NCI-H1436 (cell line): ENCODE measurements at places on chromosomes 16 and 17.

DNA sequence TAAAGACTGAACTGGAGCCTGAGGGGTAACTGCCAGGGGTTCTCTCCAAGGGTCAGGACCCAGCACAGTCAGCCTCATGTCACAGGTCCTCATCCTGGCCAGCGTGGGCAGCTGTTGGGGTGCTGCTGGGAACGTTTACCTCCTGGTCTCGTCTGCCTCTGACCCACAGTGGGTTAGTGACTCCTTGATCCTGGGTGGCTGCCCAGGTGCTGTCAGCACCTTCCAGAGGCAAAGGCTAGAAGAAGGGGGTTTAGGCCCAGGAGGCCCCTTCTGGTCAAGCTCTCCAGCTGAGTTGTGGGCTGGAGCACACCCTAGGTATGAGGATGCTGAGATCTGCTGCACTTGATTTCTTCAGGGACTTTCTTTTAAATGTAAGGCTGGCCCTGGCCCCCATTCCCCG is 30.3 kb downstream of the AKAP1 start:
- no peak for DNase-seq

DNA sequence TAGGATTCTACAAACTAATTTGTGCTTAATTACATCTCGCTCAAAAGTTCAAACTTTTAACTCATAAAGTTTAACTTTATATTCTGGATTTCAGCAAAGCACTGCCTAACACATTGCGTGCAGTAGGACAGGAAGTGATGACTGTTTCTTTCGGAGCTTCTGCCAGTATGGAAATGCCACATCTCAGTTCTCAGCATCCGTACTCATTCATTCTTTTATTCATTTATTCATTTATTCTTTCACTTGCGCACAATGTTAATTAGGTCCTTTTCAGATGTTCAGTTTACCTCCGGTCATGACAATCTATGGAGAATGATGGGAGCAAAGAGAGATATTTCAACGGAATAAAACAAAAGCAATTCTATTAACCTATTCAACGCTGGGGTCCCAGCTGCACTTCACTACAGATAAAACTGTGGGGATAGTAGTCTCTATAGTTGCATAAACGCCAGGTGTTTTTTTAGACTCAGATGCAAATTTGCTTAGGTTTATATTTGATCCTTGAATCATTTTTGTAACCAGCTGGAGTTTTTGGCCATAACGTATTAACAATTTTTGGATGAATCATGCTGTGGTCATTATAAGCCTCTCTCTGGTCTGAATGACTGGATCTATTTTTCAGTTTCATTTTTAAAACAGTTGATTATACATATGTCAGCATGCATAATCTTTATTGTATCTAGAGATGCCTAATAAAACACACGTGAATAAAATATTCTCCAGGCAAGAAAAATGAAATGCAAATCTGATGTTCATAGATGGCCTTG is 143.9 kb downstream of the KCNJ2 start:
- no peak for DNase-seq

DNA sequence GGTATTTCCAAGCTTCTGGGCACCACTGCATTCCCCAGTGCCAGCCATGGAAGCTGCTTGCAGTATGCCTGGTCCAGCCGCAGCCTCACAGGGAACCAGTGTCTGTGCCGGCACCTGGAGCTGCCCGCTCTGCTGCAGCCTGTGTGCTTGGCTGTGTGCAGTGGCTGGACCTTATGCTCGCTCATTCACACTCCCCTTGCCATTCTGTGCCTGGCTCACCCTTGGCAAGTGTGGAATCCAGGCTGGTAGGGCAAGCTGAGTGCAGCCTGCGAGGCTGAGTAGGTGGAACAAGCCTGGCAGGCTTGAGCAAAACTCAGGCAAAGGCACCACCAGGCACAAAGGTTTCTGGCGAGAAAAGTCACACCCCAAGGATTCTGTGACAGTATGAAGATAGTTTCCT is 144.0 kb downstream of the MYO1D start:
- DNase-seq = no peak

DNA sequence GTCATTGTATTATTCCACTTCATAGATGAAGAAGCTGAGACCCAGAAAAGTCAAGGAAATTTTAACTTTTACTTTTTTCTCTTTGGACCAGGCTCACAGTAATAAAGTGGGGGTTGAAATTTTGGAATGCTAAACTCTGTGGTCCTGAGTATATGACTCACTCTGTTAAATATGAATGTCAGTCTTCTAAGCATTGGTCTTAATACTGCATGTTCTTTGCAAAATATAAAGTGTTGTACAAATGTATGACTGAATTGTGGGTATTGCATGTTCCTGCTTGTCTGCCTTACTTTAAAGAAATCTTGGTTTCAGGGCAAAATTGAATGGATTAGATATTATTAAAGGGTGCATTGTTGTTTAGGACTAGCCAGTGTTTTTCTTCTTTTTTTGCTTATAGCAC is 950.8 kb upstream of the GOT2 start:
- DNase-seq = no peak

- DNase-seq = peak; percentile 81
These were observed 97.7 kb downstream of the CBLN1 start for GRCh38 chr16:49183911-49184310.

- DNase-seq = no peak
These were observed 3.7 kb upstream of the USP32 start for GRCh38 chr17:60395508-60396065.

DNA sequence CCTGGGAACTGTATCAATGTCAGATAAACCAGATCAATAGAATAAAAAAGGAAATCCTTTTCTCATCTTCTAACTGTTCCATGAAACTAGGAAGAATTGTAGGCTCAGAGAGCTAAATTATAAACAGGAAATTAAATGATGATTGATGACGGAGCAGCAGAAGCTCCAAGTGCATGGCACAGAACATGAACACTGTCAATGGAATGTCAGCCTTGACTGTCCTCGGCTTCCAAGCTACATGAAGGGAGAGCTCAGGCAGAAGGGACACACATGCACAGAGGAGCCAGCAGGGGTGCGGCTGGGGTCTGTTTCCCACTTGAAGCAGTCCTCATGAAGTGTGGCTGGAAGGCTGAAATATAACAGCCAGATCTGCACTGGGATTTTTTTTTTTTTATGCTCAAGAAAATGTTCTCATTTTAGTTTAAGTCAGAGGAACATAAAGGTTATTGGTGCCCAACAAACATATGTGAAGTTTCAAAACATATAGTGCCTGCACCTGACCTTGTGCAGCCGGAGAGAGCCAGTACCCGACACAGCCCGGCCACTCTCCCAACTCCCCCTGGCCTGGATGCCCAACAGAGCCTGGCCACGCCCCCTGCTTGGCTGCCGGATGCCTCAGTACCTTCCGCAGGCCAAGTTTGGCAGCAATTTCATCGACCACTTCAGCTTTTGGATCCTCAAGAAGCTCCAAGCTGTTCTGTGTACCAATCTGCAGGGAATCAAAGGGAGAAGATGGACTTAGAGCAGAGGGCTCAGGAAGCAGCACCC is 37.0 kb downstream of the NPLOC4 start:
- DNase-seq = no peak

- DNase-seq = peak; percentile 53
These were observed 474.4 kb downstream of the SLC39A11 start for GRCh38 chr17:72618001-72618509.

DNA sequence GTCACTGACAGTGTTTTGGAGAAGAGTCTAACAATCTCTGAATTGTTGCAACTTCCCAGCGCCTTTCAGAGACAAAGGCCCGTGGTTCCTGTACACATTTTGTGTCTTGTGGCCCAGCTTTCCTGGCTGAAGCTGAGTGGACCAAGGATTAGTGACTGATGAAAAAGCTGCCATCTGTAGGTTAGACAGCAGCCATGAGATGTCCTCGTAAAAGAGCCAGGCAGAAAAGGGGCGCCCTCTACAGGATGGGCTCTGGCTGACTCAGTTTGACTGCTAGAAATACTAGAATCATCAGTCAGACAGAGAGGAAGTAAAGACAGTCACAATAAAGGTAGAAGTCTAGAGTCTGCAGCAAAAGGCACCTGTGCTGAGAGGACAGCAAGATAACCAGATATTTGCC is 26.5 kb upstream of the NF1 start:
- no peak for DNase-seq

- peak; percentile 78 for DNase-seq
These were observed at the start of gene SMURF2 for GRCh38 chr17:64661976-64662773. Gene SMURF2 (minus strand): TSS chr17:64662307. CDS start chr17:64661880, 427 bp downstream.

- no peak for DNase-seq
These were observed 14.7 kb downstream of the PEMT start for GRCh38 chr17:17576772-17577234.

GRCh38 chr16:31529108-31529936 is 1.6 kb downstream of the AHSP start:
- no peak for DNase-seq

GRCh38 chr16:6189216-6189615 is 1091.6 kb upstream of the EEF2KMT start:
- DNase-seq = no peak

GRCh38 chr17:15654886-15655561 is 29.1 kb downstream of the TRIM16 start:
- DNase-seq = no peak

DNA sequence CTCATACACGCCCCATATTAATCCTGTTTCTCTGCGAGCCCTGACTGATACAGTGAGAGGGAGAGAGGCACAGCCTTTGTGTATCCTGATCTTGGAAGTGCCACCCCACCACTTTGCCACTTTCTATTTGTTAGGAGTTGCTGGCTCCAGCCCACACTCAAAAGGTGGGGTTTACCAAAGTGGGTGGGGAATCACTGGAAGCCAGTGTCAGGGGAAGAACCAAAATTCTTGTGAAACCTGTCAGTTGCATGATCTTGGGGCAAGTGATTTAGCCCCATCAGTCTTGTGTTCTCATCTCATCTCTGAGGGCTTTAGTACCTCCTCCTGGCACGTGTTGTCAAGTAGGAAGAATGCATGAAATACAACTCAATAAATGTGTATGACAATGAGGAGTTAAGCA is 119.5 kb downstream of the SOX9 start:
- no peak for DNase-seq

GRCh38 chr16:921321-921905 is 49.4 kb downstream of the LMF1 start:
- no peak for DNase-seq

- DNase-seq = no peak
These were observed 22.6 kb upstream of the KIFC3 start for GRCh38 chr16:57824888-57825287.

GRCh38 chr16:5298202-5298601 is 200.6 kb upstream of the EEF2KMT start:
- DNase-seq = no peak

DNA sequence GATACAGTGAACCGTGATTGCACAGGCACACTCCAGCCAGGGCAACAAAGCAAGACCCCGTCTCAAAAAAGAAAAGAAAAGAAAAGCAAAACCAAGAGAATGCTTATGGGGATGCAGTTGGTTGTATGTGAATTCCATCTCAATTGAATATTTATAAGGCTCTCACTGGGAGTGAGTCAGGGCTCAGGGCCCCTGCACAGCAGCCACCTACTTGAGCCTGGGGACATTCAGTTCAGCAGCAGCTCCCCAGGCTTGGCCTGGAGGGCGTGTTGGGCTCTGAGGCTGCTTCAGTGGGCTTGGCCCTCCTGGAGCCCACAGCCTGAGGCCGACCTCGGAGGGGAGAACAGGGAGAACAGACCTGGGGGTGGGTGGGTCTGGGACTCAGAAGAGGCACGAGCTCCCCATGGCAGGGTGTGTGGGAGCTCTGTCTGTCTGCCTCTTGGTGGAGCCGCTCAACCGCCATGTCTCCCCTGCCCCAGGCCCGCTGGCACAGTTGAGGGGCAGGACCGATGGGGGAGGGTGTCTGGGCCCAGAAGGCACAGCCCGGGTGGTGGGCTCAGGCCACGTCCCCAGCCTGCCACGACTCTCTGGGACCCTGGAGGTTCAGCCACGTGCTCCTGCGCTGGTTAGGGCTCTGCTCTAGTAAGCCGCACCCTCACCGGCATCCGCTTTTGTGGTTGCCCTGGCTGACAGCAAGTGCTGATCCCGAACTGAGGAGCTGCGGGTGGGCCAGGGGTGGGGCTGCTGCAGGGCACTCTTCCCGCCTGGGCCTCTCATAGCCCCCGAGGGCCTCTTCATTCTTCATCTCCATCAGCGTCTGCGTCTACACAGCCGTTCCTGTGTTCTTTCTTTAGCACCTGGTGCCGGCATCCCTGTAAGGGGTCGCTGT is 24.8 kb downstream of the ZFPM1 start:
- DNase-seq = no peak

- no peak for DNase-seq
These were observed 9.9 kb upstream of the TSPOAP1 start for GRCh38 chr17:58338454-58338840.
